Activated CD4-positive, alpha-beta T cell treated with anti-CD3 and anti-CD28 coated beads, Interleukin-2, amount 50 U/mL, for 24 hours (primary cell): ENCODE measurements at places on chromosomes 12 and 14.
A peak's percentile ranks its signal among the peaks of the same experiment; 100 is the strongest.

DNA sequence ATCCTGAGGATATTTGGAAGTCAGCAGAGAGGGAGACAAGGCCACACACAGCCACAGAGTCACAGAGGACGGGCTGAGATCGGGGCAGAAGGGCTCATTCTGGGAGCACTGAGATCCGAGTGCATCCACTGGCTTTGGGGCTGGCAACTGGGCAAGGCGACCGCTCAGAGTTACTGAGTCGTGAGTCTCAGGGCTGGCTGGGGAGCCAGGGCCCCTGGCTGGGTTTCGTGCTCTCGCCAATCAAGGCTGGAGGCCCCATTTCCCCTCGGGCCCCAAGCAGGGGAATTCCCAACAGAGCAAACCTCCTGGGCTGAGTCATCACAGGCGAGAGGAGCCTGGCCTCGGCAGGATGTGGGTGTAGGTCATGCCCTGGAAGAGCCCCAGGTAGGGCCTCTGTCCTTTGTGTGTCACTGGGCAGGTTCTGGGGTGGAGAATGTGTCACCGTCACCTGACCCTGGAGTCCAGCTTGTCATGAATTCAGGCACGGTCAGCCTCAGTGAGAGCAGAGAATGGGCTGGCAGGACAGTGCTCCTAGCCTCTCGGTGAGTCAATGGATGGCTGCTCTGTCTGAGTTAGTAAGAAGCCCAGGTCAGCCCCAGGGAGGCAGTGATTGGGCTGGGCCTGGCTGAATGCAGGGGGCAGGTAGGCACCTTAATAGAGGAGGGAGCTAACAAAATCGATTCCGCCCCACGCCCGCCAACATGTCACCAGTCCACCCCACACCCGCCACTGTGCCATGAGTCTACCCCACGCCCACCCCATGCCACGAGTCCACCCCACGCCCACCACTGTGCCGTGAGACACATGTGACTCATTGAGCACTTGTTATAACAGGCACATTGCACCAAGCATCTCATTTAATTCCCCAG, 16.9 kb downstream of the ASB2 start:
- peak; percentile 77 for DNase-seq

DNA sequence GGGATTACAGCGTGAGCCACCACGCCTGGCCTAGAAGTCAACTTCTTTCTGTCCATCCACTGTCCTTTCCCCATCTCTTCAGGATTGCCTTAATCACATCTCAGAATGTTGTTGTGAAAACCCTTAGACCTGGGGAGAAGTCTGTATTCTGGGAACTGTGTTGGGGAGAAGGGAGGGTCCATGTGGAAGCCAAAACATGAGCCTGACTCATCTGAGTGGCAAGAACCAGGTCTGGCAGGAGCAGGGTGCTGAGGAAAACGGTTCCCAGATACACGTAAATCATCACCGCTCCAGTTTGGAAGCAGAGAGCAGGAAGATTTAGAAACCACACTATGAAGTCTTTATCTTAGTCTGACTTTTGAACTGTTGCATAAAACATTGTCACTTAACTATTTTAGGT, 245.6 kb upstream of the RGS6 start:
- DNase-seq = no peak

- no peak for DNase-seq
Measured at GRCh38 chr12:6854036-6854435, 2.1 kb downstream of the USP5 start.

DNA sequence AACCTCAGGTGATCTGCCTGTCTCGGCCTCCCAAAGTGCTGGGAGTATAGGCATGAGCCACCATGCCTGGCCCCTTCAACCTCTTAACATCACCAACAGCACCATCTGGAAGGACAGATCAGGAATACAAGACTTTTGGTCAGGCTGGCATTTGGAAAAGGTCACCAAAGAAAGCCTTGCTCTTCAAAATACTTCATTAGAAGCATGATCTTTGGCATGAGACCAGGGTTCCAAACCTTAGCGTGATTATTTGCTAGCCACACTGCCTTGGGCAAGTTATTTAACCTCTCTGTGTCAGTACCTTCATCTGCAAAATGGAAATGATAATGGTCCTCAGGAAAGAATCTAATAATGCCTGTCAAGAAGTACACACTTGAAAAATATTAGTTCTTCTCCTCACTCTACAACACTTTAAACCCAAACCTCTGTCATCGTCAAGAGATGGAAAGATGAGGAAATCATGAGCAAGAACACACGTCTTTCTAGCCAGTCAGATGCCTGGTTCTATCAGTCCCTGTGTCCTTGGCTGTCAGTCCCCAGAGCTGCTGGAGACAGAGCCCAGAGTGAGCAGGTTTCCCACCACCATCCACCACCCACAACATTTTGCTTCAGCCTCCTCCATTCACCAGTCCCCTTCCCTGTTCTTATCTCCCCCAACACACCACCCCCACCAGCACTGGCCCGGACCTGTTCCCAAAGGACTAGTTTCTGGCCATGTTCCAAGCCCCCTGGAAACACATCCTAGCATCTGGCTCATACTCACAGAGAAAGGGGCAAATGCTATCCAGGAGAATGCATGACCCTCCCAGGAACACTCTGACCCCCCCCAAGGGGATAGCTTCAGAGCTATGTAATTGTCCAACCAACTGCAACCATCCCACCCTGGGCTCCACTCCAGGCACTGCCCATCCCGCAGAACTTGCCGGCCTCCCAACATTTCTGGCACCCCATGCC, 2.0 kb downstream of the ADCY6 start:
- no peak for DNase-seq

GRCh38 chr14:49367696-49368095, 218.5 kb downstream of the RPS29 start:
- DNase-seq = no peak

- no peak for DNase-seq
Measured at GRCh38 chr14:70784886-70785285, 24.4 kb downstream of the MAP3K9 start.

DNA sequence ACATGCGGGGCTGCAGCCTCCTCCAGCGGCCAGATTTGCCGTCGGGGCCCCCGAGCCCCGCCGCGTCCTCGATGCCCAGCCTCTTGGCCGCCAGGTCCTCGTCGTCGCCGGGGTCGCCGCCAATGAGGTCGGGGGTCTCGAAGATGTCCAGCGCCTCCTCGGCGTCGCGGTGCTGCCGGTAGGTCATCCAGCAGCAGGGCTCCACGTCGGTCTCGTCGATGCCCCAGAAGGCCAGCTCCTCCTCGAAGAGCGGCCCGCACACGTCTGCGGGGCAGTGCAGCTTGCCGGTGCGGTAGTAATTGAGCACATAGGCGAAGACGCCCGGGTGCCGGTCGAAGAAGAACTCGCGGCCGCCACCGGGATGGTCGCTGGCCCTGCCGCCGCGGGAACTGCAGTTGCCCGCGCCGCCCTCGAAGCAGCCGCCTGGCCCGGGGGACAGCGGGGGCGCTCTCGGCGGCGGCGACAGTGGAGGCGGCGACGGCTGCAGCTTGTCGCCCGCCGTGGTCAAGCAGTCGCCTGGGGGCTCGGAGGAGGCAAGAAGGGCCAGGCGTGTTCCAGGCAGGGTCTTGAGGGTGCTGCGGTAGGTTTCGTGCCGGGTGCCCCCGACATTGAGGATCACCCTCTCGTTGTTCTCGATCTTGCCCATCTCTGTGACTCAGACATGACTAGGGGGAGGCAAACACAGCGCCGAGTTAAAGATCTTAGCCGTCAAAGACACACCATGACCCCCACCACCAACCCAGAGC, 2.1 kb downstream of the KCNC2 start:
- no peak for DNase-seq
